CD4-positive, alpha-beta memory T cell (primary cell): ENCODE measurements at places on chromosomes 5 and 9.

- DNase-seq: no peak
Measured at GRCh38 chr9:112371060-112371459, 8.8 kb upstream of the HSDL2 start.

GRCh38 chr9:33202552-33203201 lies 35.5 kb upstream of the B4GALT1 start:
- peak; percentile 36 for DNase-seq

DNA sequence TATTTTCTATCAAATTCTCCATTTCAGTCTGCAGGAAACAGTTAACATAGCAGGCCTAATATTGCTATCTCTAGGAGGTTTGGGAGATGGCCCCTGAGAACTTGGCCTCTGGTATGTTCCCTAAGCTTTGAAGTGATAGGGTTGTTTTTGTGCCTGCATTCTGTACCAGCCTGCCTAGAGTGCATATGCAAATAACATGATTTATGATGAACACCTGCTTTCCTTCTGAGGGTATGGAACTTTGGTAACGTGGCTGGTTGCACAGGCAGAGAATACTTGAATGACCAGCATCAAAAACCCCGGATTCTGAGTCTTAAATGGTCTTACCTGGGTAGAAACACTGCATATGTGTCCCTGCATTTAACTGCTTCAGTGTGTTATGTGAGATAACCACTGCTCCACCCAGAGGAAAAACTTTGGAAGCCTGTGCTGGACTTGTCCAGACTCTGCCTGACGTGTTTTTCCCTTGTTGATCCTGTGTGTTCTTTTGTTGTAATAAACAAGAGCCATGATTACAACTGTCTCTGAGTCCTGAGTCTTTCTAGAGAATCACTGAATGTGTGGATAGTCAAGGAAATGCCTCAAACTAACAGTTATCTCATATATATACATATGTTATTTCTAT lies 111.3 kb upstream of the ABCA1 start:
- no peak for DNase-seq

DNA sequence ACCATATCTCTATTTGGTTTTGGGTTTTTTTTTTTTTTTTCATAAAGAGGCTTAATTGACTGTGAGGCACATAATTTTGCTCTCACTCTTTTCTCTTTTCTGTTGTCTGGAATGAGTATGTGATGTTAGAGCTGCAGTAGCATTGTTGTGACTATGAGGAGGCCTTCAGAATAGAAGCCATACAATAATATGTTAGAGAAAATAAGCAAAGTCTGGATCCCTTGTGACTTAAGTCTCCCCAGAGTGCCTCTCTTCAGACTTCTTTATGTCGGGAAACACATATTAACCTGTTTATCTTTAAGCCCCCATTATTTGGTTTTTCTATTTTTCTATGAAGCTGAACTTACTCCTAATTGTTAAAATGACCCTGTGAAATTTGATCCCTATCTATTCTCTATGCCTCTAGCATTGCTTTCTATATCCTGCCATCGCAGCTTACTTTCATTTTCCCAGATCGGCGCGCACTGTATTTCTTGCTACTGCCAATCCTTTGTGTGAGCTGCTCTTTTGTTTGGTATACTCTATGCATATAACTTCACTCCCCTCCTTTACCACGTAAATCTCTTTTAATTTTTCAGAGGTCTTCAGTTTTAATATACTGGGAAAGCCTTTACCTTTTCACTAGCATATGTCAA lies 372.5 kb upstream of the KCNN2 start:
- DNase-seq: no peak

DNA sequence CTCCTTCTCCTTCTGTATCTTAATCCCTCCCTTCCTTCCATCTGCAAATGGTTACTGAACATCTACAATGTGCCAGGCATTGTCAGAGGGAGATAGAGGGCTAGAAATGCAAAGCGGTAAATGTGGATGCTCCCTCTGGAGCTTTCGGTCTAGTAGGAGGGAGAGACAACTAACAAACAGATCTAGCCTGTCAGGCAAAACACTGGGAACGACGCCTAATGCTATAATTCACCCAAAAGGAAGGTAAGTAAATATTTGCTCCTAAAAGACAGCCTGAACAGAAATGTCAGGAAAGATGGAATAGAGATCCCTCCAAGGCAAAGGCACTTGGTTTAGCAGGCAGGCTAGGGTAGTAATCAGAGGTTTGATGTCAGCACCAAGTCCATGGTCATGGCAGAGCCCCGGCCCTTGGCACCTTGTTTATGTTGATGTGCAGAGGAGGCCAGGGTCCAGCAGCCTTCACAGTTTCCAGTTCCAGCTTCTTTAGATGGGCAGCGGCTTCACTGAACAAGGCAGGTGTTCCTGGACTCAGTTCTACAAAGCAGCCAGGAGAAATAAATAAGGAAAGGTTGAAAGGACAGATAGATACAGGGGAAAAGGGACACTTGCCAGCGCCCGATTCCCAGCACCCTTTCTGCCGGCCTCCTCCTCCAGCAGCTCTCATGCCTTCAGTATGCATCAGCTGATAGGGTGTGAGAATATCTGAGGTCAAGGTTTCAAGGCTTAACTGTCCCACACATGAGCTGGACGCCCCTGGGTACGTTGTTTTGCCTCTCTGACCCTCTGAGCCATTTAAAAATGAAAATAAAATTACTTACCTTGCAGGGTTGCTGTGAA lies 46.5 kb upstream of the FRRS1L start:
- no peak for DNase-seq

DNA sequence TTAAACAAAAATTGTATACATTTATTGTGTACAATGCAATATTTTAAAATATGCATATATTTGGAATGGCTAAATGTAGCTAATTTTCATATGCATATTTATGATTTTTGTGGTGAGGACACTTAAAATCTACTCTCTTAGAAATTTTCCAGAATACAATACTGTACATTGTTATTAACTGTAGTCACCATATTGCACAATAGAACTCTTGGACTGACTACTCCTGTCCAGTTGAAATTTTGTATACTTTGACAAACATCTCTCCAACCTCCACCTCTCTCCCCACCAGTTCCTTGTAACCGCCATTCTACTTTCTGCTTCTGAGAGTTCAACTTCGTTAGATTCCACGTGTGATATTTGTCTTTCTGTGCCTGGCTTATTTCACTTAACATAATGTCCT lies 49.2 kb upstream of the TAF11L2 start:
- no peak for DNase-seq

GRCh38 chr9:83401328-83401900 lies 136.8 kb downstream of the FRMD3 start:
- no peak for DNase-seq

- DNase-seq: no peak
Measured at GRCh38 chr5:14557203-14557770, 24.3 kb upstream of the OTULINL start.

- DNase-seq: no peak
Measured at GRCh38 chr5:151721812-151722391, 35.2 kb upstream of the SPARC start.

GRCh38 chr9:131817627-131818026 lies 77.8 kb upstream of the RAPGEF1 start:
- DNase-seq: no peak

DNA sequence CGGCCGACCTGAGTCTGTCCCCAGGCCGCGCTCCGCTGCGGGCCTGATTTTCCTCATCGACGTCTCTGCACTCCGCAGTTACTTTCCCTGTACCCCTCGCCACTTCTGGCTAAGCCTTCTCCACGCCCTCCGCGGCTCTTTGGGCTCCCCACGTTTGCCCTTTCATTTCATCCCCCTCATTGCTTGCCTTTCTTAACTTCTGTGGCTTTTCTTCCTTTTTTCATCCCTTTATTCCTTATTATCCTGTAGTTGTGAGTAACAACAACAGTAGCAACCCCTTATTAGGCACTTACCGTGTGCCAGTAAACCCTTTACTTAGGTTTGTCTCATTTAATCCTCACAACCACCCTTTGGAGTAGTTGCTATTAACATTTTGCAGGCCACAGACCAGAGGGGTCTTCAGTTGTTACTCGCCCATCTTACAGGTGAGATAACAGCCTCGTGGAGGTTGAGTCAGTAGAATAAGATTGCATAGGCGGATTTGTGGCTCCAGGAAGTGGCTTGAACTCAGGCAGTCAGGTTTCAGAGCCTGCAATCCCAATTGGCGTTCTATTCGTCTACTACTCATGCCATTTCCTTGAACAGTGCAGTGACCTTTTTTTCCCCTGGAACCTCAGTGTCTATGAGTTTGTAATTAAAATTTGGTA lies 724 bp downstream of the TCERG1 start:
- no peak for DNase-seq

GRCh38 chr5:167155387-167156005 lies 1135.9 kb upstream of the WWC1 start:
- no peak for DNase-seq

DNA sequence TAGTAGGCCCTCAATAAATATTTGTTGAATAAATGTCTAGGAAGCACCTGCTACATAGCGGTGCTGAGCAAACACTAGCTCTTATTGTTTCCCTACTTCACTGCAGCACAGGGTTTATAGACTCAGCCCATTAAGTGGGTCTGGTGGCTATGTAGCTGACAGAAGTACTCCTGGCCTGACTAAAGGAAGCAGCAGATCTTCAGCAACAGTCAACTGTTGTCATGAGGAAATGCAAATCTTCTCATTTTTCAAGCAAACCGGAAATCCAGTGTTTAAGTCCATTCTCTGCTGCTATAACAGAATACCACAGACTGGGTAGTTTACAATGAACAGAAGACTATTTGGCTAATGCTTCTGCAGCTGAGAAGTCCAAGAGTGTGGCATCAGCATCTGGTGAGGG lies 2.8 kb upstream of the TEX10 start:
- DNase-seq: no peak

DNA sequence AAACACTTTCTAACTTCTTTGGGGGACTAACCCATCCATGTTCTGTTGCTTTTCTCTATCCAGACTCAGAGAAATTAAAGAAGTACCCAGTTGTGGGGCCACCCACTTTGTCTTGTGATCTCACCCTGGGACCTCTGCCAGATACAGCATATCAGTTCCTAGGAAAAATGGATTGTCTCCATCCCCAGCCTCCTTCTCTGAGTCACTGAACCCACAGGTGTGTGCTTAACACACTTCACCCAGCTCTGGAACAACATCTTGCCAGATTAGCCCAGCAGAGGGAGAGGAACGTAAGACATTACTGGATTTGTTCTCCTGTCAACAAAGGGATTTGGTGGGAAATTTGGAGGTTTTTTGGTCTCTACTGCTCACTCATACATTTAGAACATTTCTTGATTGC lies 19.2 kb downstream of the FAM240B start:
- DNase-seq: no peak

DNA sequence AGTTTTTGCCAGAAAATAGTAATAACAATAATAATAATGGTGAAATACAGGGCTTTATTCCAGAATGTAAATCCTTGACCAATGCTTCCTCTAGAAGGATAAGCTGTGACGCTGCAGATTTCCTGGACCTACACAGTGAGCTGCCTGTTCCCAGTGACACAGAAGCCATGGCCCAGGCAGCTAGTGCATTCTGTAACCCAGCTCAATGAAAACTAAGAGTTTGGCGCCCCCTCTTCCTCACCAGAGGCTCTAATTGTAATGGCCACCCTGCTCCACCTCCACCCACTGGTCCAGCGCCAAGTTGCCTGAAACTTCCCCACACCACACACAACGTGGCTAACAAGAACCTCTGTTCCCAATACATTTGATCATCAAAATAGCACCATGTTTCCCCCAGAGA lies 248.1 kb downstream of the CETN3 start:
- no peak for DNase-seq

DNA sequence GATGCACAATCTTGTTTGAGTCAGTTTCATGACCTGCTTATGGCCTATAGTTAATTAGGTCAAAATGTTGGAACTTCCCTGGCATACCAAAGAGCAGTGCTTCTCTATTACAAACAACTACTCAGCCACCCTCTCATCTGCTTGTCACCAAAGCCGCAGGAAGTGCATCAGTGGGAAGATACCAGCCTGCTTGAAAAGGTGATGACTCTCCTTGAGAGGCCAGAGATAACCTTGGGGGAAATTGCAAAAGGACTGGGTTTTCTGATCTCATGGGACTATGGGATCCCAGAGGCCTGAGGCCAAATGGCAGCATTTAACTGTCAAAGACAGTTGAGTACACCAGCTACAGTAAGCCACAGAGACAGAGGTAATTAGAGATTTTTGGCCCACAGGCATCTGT lies 69.9 kb downstream of the C9orf57 start:
- no peak for DNase-seq

- DNase-seq: no peak
Measured at GRCh38 chr9:86238861-86239770, 20.3 kb downstream of the C9orf153 start.

- no peak for DNase-seq
Measured at GRCh38 chr5:1570975-1571374, 47.2 kb upstream of the LPCAT1 start.

DNA sequence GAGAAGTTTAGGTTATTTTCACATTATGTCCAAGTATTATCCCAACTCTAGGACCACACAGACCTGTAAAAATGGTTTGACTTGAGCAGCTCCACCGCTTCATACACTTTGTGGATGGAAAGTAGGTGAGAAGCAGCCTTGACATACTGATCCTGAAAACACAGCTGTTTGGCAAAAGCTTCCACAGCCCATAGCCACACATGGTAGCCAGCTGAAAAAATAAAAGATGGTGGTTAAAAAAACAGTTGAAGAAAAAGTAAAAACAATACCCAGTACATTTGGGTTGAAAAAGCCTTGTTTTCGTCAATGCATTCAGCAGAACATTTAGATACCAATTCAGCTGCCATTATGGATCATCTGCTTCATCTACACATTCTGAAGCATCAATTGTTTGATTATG lies 36.7 kb downstream of the GEMIN5 start:
- no peak for DNase-seq

GRCh38 chr9:107750741-107751566 lies 261.4 kb upstream of the KLF4 start:
- DNase-seq: no peak

GRCh38 chr5:9483779-9484178 lies 62.1 kb downstream of the SEMA5A start:
- no peak for DNase-seq

- DNase-seq: no peak
Measured at GRCh38 chr5:172303572-172304335, 20.2 kb upstream of the UBTD2 start.

GRCh38 chr5:149317281-149318048 lies 27.8 kb upstream of the GRPEL2 start:
- peak; percentile 53 for DNase-seq

GRCh38 chr9:36560771-36561170 lies 11.9 kb upstream of the MELK start:
- no peak for DNase-seq

DNA sequence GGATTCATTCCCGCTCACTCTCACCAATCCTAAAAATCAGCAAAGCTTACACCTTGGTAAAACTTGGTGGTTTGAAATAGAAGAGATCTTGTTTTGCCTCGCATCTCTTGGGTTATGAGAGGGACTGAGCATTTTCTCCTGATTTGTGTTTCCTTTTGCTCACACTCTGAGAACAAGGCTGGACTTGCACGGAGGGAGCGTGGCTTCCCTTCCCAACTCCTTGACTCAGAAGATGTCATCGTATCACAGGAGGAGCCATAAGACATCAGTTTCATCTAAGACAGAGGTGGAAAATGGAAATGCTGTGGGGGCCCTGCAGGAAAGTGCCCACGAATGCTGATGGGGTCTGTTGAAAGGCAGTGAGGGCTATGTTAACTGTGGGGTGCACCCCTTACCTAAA lies 37.4 kb downstream of the CTSL start:
- no peak for DNase-seq
